ENCODE measurements at places on chromosomes 1 and 21. TPM values are rescaled to one million over a fixed set of nuclear protein-coding genes. Genes with fewer than 3 reads are reported as not detected.
A peak's percentile ranks its signal among the peaks of the same experiment; 100 is the strongest.

DNA sequence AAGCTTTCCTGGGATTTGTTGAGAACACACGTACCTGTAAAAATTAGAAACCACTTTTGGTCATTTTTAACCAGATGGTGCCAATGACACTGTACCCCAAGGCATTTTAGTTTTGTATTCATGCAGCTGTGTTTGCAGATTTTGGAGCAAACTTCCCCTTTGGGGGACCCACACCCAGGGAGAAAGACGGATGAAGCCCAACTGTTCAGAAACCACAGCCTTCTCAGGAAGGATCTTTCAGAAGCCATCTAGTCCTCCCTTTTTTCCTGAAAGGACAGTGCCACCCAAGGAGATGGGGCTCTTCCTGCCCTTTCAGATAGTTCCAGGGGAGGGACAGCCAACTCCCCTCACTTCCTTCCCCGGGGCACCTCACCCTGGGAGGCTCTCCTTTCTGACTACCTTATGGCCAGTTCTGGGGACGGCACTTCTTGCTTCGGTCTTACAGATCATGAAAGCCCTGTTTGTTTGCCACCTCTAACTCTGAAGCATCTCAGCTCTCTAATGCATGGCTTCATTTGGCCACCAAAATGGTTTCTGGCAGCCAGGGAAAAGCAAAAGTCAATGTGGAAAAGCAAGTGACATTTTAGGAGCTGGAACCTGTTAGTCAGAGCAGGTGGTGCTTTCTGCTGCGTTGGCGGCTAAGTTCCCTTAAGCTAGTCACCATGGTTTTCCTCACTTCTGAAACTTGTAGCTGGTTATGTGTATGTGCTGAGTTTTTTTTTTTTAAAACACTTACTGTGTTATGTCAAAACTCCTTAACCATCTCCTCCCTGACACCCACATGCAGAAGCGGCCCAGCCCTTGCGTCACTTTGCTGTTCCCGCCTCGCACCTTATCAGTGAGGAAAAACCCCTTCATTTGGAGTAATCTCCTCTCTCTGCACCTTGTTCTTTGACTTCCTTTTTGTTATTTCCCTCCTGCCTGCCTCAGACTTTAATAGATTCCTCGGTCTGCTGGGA lies 10.1 kb downstream of the TMCC2 start:
- DNase-seq, result no peak
- H3K36me3 ChIP-seq, result peaks cover 3% of the 10 kb centered on the region
- peaks cover 20% of the 10 kb centered on the region for H3K4me1 ChIP-seq
- no peak overlapping the region for H3K27ac ChIP-seq
- no peak overlapping the region for H3K4me3 ChIP-seq
- H3K27me3 ChIP-seq, result no peaks in the 10 kb centered on the region

- DNase-seq, result no peak
- H3K4me3 ChIP-seq, result peak overlapping the region; percentile 92
- peak overlapping the region; percentile 95 for H3K27ac ChIP-seq
- H3K36me3 ChIP-seq, result peaks cover 30% of the 10 kb centered on the region
- no peaks in the 10 kb centered on the region for H3K27me3 ChIP-seq
Measured at GRCh38 chr1:15761366-15762128, 3.0 kb downstream of the FBLIM1 start.

DNA sequence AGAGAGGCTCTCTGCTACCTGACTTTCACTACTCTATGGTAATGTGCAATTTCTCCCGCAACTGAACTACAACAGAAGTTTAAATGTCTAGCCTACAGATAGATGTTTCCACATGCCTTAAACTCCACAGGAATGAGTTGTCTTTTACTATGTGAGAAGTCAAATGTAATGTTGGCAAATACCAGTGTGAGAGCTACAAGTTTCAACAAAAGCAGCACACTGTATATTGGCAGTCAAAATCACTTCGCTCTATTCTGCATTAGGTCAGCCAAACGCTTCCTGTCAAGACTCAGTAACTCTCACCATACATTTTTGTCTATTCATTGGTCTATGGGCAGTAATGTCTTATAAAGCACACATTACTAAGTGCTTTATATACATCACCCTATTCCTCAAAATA lies 41.9 kb downstream of the LUZP1 start:
- peaks cover 1% of the 10 kb centered on the region for H3K36me3 ChIP-seq
- DNase-seq, result no peak
- H3K27me3 ChIP-seq, result no peaks in the 10 kb centered on the region
- H3K4me3 ChIP-seq, result no peak overlapping the region
- peaks cover 68% of the 10 kb centered on the region for H3K4me1 ChIP-seq

GRCh38 chr1:53771648-53772047 lies 32.7 kb upstream of the GLIS1 start:
- no peak for DNase-seq
- no peaks in the 10 kb centered on the region for H3K27me3 ChIP-seq
- H3K4me3 ChIP-seq, result no peak overlapping the region
- H3K4me1 ChIP-seq, result peaks cover 43% of the 10 kb centered on the region
- H3K36me3 ChIP-seq, result peaks cover 5% of the 10 kb centered on the region

GRCh38 chr1:174839211-174839610 lies 160.5 kb upstream of the CACYBP start:
- no peaks in the 10 kb centered on the region for H3K27me3 ChIP-seq
- no peak for DNase-seq
- H3K4me1 ChIP-seq, result peaks cover 19% of the 10 kb centered on the region

GRCh38 chr1:54464031-54464476 lies 57.9 kb upstream of the SSBP3 start:
- no peak overlapping the region for H3K4me3 ChIP-seq
- no peak overlapping the region for H3K27ac ChIP-seq
- peaks cover 5% of the 10 kb centered on the region for H3K4me1 ChIP-seq
- H3K36me3 ChIP-seq, result no peaks in the 10 kb centered on the region
- peak; percentile 12 for DNase-seq
- H3K27me3 ChIP-seq, result no peaks in the 10 kb centered on the region

DNA sequence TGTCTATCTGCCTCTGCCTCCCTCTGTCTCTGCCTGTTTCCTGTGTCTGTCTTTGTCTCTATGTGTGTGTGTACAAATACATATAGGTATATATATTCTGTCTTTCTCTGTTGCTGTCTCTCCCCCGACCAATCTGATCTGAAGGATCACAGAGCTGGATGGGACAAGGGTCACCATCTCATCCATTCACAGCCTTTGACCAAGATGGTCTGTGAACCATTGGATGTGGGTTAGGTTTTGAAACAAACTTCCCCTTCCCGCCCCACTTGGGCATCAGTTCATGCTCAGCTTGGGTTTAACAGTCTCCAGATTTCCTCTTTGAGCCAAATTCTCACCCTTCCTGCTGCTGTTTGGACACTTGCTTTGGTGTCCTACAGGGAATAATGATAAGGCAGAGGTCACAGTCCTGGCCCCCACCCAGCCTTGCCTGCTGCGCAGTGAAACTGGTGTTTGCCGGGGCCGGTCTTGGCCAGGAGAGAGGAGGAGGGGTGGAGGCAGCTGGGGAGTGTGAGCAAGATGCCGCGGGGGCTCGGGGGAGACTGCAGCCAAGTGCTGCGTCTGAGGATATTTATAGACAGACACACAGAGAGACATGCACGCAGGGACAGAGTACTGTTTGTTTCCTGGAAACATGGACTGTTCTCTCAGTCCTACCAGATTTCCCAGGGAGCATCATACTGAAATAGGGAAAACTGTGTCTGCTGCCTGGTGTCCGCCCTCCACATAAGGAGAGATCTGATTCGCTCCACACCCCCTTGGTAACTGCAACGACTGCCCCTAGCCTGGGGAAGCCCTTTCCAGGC lies 27.0 kb upstream of the BTG2 start:
- DNase-seq, result no peak
- peak overlapping the region; percentile 67 for H3K4me3 ChIP-seq
- H3K4me1 ChIP-seq, result peaks cover 43% of the 10 kb centered on the region
- no peaks in the 10 kb centered on the region for H3K36me3 ChIP-seq
- no peaks in the 10 kb centered on the region for H3K27me3 ChIP-seq

- H3K27ac ChIP-seq, result peak overlapping the region; percentile 28
- H3K36me3 ChIP-seq, result no peaks in the 10 kb centered on the region
- no peak overlapping the region for H3K4me3 ChIP-seq
Measured at GRCh38 chr1:27630859-27631491, 4.0 kb downstream of the FGR start.

GRCh38 chr1:100234432-100234831 lies 15.2 kb downstream of the DBT start:
- no peaks in the 10 kb centered on the region for H3K4me1 ChIP-seq
- no peak for DNase-seq
- H3K36me3 ChIP-seq, result peaks cover 30% of the 10 kb centered on the region
- no peak overlapping the region for H3K4me3 ChIP-seq
- no peak overlapping the region for H3K27ac ChIP-seq

DNA sequence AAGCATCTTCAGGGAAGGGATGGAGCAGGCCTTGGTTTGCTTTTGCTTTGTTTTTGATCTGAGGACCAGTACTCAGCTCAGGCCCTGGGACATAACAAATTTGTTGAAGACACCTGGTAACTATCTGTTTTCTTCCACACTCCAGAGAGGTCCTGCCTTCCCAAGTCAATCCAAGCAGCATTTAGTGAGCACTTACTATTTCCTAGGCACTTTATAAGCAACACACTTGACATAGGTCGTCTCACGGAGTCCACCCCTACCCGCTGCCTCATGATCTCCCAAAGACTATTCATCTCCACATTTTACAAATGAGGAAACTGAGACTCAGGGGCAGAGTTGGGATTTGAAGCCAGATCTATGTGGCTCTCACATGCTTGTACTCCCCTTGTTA lies 14.4 kb upstream of the EPHA2 start:
- no peak overlapping the region for H3K27ac ChIP-seq
- H3K36me3 ChIP-seq, result no peaks in the 10 kb centered on the region
- no peaks in the 10 kb centered on the region for H3K27me3 ChIP-seq
- no peak overlapping the region for H3K4me3 ChIP-seq
- H3K4me1 ChIP-seq, result peaks cover 41% of the 10 kb centered on the region

DNA sequence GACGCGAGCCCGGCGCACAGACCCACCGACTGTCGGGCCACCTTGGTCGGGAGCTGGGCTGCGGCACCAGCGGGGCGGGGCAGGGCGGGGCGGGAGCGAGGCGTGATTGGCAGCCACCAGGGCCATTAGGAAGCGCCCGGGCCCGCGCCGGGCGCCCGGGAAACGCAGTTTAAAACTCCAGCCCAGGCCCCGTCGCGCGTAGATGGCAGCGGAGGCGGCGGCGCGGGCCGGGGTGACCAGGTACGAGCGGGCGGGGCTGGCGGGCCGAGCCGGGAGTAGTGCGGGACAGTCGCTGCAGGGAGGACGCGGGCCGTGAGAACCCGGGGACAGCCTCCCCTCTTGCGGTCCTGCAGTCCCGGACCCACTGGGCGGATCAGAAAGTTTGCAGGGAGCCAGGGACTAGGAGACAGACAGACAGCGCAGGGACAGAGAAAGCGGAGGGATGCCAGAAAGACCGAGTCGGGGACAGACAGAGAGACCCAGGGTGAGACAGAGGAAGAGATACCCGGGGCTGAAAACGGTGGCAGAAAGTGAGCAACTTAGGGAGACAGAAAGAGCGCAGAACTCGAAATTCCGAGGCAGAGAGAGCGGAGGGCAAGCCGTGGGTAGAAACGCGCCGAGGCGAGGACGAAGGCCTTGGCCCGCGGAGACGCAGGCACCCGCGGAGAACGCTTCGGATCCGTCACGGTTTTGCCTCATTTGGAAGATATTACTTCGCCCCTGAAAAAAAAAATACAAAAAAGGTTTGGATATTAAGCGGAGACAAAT lies at the start of gene DMBX1:
Gene DMBX1, plus strand, starts transcription at position 199 of the 768 bp plus-strand sequence. CDS start 17,175 bp downstream, outside the sequence.
- H3K27me3 ChIP-seq, result peaks cover 80% of the 10 kb centered on the region
- H3K4me1 ChIP-seq, result peaks cover 14% of the 10 kb centered on the region
- peaks cover 3% of the 10 kb centered on the region for H3K36me3 ChIP-seq
- H3K27ac ChIP-seq, result peak within 1 kb of the TSS; percentile 18
- peak within 1 kb of the TSS; percentile 44 for H3K4me3 ChIP-seq

DNA sequence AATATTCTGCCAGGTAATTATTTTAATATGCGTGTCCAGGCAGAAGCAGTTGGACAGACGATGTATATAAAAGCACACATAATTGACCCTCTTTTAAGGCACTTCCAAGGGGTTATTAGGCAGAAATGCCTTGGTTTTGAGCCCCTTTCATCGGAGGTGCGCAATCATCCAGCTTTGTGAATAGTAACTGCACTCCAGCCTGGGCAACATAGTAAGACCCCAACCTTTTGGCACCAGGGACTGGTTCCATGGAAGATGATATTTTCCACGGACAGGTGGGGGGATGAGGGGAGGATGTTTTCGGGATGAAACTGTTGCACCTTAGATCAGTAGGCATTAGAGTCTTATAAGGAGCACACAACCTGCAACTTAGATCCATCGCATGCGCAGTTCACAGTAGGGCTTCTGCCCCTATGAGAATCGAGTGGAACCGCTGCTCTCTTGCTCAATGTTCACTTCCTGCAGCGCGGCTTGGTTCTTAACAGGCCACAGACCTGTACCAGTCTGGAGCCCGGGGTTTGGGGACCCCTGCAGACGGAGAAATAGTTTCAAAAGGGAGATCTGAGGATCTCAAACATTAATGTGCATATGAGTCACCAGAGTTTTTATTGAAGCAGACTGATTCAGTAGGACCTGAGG lies 1.8 kb upstream of the MCOLN2 start:
- H3K27ac ChIP-seq, result no peak overlapping the region
- H3K36me3 ChIP-seq, result peaks cover 10% of the 10 kb centered on the region
- peaks cover 70% of the 10 kb centered on the region for H3K27me3 ChIP-seq
- H3K4me3 ChIP-seq, result peak overlapping the region; percentile 67
- DNase-seq, result no peak

DNA sequence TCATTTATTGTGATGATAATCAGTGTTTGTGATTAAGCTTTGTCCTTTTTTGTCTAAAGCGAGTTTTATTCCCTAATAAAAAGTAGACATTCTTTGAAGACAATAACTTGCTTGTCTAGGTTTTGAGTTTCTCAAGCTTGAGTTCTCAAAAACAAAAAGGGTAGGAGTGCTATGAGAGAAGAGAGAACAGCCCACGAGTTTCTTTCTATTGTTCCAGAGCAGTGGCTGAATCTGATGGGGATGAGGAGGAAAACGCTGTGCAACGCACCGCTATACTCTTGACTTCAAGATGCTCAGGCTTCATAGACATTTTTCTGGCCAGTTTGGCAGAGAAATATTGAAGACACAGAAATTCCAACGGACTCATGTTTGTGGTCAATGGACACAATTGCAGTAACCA lies 669.8 kb upstream of the B3GALT2 start:
- peaks cover 1% of the 10 kb centered on the region for H3K27me3 ChIP-seq
- no peak for DNase-seq
- H3K36me3 ChIP-seq, result no peaks in the 10 kb centered on the region
- H3K27ac ChIP-seq, result no peak overlapping the region
- H3K4me3 ChIP-seq, result no peak overlapping the region

WASF2 gene
- total RNA-seq, result 128 TPM

NRIP1 gene
- 22.4 TPM for total RNA-seq

PTGER3 gene
- 7.9 TPM for total RNA-seq

VSIG8 gene
- total RNA-seq, result not detected

S100A9 gene
- total RNA-seq, result not detected
